ENCODE measurements at places on chromosomes 1 and 21.

DNA sequence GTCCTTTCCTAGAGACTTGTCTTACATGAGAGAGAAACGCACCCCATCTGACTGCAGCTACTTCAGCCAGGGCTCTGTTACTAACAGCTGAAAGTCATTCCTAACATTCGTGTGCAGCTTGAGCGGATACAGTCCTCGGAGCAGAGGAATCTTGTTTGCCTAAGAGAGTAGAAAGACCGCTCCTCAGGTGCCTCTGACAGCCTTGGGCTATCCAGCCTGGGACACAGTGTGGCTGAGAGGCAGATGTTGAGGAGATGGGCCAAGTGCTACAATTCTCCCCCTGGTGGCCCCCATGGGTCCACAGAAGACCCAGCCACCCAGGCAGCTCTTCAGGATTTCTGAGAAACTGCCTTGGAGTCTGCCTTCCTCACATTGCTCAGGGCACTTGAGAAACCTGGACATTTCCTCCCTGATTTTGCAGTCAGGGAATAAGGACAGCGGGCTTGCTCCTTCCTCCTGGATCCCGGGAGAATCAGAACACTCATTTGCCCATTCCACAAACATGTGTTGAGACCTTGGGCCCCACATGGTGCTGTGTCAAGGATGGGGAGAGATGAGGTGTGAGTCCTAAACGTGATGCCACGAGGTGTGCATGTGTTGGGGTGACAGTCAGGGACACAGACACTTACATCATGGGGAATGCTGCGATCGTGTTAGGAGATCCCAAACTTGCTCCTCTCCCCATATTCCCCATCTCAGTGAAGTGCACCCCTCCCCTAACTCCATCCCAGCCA, 13.1 kb downstream of the TRIM62 start:
- DNase-seq, result no peak

DNA sequence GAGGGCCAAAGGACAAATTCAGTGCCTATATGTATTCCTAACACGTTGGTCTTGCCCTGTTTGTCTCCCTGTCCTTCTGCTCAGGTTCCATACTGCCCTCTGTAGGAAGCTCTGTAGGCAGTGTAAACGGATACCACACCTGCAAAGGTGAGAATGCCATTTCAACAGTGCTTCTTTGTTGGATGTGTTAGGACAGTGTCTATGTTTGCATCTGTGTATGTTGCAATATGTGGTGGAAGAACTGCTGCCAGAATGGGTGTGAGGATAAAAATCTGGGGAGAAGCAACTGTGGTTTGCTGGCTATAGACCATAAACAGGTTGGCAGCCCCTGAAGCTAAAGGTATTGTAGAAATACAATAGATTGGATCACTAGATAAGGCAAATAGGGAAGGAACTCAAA, 113.1 kb upstream of the BMP8A start:
- no peak for DNase-seq

- no peak for DNase-seq
Measured at GRCh38 chr1:93672069-93672468, 9.6 kb downstream of the BCAR3 start.

- no peak for DNase-seq
Measured at GRCh38 chr1:28122183-28122582, 33.8 kb upstream of the EYA3 start.

DNA sequence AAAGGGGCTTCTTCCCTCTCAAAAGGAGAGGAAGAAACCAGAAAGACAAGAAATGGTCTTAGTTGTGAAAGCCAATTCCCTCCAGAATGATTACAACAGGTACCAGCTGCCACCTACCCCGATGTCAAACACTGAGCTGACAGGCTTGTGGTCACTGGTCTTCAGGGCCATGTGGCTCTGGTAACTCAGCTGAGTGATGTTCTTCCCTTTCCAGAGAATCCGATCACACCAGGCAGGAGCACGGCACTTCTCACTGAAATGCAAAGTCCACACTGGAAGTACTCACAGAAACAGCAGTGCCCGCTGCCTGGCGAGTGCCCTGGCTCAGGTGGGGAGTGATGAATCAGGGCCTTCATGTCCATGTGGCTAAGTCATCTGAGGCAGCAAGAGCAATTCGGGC, 18.7 kb upstream of the MTF1 start:
- no peak for DNase-seq

GRCh38 chr1:167447521-167448136, 70.7 kb downstream of the CD247 start:
- no peak for DNase-seq

GRCh38 chr1:58773406-58773840, 10.4 kb downstream of the JUN start:
- no peak for DNase-seq

- DNase-seq, result peak; percentile 88
Measured at GRCh38 chr21:42227909-42228708, 9.2 kb downstream of the ABCG1 start.

DNA sequence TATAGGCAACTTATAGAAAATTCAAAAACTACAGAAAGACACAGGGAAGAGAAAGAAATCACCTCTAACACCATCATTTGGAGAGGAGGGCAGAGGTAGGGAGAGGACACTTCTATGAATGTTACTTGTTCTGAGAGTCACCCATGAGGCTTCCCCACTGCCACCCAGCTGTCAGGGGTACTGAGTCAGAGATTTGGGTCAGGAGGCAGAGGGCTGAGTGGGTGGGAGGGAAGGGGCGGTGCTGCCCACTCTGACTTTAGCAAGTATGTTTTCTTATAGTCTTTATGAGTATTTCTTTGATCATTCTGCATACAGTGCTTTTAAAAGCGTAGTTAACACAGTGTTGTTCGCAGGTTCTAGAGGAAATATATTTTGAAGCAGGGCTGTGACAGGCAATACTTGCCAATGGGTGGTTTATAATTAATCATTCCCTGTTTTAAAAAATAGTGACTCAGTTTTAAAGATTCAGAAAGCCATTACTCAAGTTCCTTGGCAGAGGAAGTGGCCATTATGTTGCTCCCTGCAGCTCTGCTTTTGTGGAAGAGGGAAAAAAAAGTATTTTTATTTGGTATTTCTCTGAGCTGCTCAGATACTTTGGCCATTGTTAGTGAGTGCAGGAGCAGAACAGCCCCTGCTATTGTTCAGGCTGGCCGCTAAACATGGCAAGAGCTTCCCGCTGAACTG, 18.3 kb downstream of the IL6R start:
- DNase-seq, result no peak

- no peak for DNase-seq
Measured at GRCh38 chr1:11488201-11488770, 9.3 kb downstream of the DISP3 start.

DNA sequence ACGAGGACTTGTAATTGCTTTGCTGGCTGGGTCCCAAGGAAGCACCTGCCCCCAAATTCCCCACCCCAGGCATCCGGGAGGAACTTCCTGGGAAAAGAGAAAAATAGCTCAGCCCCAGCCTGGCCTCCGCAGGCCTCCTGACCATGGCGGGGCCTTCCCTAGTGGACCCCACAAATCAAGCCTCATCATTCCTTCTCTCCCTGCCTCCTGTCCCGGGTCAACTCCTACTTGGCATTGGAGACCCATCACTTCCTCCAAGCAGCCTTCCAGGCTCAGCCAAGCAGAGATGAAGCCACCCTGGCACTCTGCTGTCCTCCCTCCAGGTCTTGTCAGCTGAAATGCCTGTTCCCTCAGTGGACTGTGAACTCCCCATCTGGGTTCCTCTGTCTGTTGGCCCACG, 38.0 kb downstream of the AJAP1 start:
- DNase-seq, result no peak
